Dermis blood vessel endothelial cell (primary cell): ENCODE measurements at places on chromosomes 2 and 18. TPM values are rescaled to one million over a fixed set of nuclear protein-coding genes. Genes with fewer than 3 reads are reported as not detected.

GPR35 gene
- 0.33 and 0.85 TPM in 2 replicates for total RNA-seq

TUBA4A gene
- 19.9 and 23.0 TPM in 2 replicates for total RNA-seq

NEB gene
- 1.0 and 1.2 TPM in 2 replicates for total RNA-seq

COL4A4 gene
- 0.05 and 0.17 TPM in 2 replicates for total RNA-seq

ERBB4 gene
- total RNA-seq, result 0.14 and 0.17 TPM in 2 replicates

NYAP2 gene
- not detected in 2 replicates for total RNA-seq

GREB1L gene
- 4.9 and 10.1 TPM in 2 replicates for total RNA-seq
